Peyer's patch (tissue), 4 donors: ENCODE measurements at places on chromosomes 2 and 18.

GRCh38 chr18:47150824-47151366 lies 595 bp upstream of the HDHD2 start:
- DNase-seq: no peak

GRCh38 chr2:179239195-179239594 lies 25.4 kb downstream of the SESTD1 start:
- no peak for DNase-seq

DNA sequence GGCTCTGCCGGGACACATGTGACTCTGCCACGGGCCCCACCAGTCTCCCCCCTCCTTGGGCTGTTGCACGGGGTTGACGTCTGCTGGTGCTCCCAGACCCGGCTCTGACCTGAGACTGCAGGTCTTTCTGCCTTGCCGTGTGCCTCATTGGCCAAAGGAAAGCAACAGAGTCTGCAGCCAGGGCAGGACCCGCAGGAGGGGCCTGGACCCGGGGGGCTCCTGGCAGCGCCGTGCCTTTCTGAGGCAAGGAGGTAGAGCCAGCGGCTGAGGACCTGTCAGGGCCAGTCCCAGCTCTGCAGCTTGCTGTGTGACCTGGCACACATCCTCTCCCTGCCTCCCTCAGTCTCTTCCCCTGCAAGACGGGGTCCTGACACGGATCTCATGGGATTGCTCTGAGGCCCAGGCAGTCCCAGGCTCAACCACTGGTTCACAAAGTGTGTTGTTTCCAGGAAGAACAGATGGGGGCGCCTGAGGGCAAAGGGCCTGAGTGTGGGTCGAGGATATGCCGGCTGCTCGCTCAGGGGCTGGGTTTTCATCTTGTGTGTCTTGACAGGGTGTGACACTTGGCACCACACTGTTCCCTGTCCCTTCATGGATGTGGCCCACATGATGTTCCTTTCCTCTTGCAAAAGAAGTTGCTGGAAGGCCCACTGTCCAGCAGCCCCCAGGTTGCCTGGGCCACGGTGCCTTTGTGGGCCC lies 9.0 kb downstream of the CAPN10 start:
- DNase-seq: peak; percentile 53

DNA sequence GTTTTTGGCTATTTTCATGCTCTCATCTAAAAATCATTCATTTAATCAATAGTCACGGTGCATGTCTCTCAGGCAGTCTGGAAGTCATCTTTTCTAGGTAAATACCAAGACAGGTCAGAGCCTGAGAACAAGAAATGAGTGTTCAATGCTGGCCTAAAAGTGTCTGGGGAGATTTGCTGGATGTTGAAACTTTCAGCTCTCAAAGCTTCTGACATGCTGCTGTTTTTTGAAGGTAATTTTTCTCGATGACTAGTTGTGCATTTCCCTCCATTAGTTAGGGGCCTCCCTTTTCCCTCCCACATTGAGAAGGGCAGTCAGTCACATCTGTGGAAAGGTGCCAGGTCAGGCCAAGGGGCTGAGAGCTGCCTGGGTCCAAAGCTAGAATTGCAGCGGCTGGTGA lies 115.6 kb downstream of the LPIN1 start:
- no peak for DNase-seq

- no peak for DNase-seq
Observed at GRCh38 chr2:74045454-74045853, 60.7 kb downstream of the TET3 start.
